SHP77 (cell line): ENCODE measurements at places on chromosomes 6 and 20.

DNA sequence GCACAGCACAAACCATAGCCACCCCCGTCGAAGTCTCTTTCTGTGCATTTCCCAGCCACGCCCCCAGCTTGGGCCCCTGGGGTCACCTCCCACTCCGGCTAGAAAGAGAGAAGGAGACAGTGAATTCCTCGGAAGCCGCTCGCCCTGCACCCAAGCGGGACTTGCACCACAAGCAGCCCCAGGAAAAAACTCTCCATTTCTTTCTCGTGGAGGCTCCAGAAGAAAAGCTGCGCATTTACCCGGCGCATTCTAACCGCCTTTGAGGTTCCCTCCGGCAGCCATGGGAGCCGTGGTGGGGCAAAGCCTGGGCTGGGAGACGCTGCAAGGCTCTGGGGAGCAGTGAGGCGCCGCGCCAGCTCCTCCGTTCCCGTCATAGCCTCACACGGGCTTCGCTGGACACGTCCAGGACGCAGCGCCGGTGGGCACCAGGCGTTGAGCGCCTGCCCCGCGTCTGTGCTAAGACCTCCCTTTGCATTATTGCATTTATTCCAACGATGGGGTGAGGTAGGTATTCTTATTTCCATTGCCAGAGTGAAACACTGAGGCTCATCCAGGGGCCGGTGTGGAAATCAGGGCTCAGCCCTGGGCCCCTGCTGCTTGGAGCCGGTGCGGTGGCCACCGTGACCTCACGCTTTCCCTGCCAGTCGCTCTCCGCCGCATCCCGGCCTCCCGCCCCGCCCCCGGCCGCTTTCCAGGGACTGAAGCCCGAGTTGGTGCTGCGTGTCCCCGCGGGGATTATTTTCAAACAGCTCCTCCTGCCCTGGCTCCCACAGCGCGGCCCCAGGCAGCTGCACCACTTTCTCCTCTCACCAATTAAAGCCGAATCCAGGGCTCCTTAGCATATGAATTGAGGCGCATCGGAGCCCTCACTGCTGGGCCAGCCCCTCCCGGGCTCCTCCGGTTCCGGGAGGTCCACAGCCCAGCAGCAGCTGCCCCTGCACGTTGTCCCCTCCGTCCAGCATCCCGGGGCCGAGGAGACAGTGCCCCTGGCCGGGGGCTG lies 148.3 kb upstream of the AFDN start:
- no peak for DNase-seq

GRCh38 chr20:11807054-11808048 lies 110.3 kb upstream of the BTBD3 start:
- no peak for DNase-seq

DNA sequence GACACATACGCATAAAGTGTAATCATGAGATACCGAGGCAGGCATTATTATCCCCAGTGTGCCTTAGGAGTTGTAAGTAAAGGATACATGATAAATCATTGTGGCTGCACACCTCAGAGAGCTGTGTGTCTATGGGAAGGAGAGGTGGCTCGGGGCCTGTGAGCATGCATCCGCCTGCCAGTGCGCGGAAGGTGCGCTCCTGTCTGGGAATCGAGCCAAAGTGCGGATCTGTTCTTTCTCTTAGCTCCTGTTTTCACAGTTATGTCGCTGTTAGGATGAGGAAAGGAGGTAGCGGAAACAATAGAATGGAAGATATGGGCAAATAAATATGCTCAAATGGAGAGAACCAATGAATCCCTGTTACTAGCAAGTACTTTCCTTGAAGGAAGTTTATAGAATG lies 98.0 kb downstream of the ANKRD6 start:
- peak; percentile 12 for DNase-seq

DNA sequence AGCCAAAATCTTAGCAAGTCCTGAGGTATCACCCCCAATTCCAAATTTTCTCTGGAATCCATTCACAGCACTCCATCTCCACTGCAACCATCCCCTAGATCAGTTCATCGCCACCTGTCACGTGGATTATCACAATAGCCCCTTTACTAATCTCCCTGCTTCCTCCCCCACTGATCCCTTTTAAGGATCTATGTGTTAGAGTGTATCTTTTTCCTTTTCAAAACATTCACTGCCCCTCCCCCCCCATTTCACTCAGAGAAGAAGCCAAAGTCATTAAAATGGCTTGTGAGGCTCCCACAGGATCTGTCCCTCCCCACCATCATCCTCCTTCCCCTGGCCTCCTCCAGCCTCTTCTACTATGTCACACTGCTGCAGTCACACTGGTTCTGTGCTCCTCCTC lies 18.4 kb upstream of the SPAG4 start:
- no peak for DNase-seq

DNA sequence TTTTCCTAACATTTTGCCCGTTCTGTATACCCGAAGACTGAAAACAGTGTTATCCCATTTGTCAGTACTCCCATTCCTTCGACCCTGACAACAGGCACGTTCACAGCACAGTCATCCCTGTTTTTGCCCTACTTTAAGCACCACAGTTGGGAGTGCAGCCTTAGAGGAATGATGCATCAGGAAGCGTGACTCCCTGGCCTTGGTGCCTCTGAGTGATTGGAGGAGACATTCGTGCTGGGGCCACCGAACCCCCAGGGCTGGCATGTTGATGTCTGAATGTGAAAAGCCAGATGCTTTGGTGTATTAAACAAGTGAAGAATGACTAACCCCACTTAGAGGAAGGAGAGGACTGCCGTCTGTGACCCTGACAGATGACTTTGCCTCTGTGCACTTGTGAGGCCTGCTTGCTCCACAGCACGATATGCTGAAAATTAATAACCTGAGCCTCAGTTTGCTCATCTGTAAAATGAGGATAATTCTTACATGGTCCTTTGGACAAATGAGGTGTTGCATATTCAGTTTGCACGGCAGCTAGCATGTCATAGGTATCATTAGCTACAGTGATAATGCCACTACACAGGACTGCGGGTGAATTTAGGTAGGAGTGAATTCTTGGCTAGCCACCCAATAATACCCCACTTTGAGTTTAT lies 36.0 kb downstream of the STK35 start:
- DNase-seq = no peak

DNA sequence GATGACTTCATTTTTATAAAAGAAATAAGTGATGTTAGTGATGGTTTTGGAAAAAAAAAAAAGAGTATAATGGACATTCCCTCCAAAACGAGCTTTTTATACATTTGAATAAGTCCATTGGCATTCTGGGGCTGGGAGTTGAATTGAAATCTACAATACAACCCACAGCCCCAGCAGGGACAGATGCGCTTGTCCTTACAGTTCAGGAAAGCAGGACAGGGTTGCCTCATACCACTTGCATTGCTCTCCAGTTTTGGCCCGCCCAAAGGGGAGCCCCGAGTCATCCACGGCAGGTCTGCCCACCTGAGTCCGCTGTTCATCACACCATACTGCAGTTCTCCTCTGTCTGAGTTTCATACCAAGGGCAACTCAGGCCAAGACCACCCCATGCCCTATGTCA lies 46.2 kb downstream of the VAPB start:
- DNase-seq = no peak

GRCh38 chr6:107082045-107082444 lies 33.3 kb downstream of the BEND3 start:
- DNase-seq = no peak

DNA sequence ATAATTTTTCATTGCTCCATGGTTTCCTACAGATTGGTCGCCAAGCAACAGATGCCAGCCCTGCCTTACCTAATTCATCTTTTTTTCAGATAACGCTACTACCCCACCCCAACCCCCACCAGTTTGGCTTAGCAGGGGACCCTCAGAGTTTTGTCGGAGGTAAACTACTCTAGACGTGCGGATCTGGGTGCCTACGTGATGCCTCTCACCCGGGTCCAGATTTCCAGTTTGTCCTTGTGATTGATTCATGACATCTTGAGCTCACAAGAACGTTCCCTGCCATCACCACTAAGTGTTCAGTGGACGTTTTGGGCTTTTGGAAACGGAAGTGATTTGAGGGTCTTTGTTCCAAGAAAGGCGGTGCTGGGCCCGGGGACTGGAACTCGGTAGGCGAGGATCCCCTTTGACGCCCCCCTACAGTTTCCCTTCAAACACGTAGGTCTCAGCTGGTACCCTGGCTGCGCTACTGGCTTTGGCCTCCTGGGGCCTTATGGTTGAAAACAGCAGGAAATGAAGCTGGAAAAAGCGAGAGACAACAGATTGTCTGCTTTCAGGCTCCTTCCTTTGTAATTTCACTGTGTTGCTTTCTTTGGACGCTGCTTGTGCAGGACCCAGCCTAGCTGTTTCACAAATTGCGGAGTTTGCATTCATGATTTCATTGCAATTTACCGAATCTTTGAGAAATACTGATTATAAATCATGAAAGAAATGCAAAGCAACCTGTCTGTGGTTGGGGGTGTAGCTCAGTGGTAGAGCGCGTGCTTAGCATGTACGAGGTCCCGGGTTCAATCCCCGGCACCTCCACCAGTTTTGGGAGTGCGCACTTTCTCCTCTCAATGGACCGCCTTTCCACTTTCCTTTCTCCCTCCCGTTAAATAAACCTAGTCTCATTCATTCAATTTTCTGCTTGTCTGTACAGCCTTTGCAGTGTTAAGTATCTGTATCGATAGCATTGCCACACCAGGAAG lies 81.0 kb downstream of the GPX5 start:
- peak; percentile 88 for DNase-seq

- no peak for DNase-seq
Observed at GRCh38 chr6:32519118-32519909, 10.8 kb downstream of the HLA-DRB5 start.

GRCh38 chr20:14337400-14338171 lies at the start of gene FLRT3:
TSS of gene FLRT3 (minus strand) at chr20:14337612. CDS start at chr20:14327506, 10,106 bp downstream.
- DNase-seq = peak; percentile 93

DNA sequence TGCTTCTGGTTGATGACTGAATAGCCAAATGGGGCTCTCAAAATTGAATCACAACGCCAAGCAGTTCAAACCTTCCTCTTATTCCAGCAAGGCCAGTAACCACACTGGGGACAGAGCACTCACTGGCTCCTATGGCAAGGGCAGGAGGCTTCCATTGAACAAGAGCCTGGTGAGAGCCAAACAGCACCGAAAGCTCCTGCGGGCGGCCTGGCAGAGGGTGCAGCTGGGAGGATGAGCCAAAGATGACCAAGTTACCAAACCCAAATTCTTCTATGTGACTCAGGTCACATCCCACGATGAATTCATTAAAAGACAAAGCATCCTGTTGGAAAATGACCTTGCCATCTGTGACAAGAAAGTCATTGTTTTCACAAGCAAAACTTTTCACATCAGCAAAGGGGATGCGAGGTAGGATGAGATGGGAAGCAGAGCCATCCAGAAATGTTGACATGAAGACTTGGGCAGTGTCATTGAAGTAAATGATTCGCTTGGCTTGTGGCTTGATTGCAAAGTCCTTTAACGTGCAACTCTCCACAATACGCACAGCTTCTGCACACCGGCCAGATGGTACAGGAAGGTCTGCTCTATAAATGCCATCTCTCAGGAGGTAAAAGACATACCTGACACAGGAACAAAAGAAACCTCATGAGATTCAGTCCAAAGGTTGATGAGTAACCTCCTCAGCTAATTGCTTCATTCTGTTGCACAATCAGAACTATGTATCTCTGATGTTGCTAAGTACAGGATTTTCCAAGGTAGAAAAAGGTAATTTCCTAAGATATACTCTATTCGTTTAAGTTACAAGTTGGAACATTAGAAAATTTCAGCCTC lies 36.3 kb downstream of the ROS1 start:
- no peak for DNase-seq

GRCh38 chr20:63497946-63498935 lies 642 bp downstream of the EEF1A2 start:
- peak; percentile 37 for DNase-seq

DNA sequence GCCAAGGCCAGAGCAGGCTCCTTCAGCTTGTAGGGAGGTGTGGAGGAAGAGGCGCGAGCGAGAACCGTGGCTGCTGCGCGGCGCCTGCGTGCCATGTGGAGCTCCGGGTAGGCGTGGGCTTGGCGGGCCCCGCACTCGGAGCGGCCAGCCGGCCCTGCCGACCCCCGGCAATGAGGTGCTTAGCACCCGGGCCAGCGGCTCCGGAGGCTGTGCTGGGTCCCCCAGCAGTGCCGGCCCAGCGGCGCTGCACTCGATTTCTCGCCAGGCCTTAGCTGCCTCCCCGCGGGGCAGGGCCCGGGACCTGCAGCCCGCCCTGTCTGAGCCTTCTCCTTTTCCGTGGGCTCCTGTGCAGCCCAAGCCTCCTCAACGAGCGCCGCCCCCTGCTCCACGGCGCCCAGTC lies 32.9 kb upstream of the SIRT5 start:
- no peak for DNase-seq

DNA sequence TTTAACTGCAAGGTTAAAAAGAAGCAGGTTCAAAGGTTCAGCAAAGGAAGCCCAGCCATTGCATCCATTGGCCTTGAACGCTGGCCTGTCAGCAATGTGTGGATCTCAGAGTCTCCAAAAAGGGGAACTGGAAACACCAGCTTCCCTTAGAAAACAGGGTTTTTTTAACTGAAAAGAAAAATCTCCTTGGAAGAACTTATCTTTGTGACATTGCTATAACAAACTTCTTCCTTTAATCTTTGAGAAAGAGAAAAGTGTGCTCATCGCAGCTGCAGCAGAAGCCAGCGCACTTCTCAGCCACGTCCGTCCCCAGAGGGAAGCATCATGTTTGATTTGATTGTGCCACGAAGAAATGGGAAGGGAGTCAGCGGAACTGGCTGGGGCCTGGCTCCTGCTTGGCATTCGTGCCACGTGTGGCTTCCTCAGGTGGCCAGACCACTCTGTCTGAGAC lies 215.0 kb downstream of the SYNDIG1 start:
- DNase-seq = no peak

DNA sequence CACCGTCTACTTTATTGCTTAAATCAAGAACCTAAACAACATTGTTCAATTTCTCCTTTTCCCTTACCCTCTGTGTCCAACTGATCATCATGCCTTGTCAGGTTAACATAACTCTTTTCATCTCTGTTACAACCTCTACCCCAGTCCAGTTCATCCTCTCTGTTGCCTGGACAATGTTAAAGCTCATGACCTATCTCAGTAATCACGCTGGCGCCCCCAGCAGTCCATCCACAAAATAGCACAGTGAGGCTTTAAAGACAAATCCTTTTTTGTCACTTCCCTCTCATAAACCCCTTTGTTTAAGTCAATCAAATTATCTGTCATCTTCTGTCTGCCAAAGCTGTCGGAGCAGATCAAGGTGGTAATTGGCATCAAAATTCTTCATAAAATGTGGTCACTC lies 140.1 kb downstream of the QKI start:
- DNase-seq = peak; percentile 10

DNA sequence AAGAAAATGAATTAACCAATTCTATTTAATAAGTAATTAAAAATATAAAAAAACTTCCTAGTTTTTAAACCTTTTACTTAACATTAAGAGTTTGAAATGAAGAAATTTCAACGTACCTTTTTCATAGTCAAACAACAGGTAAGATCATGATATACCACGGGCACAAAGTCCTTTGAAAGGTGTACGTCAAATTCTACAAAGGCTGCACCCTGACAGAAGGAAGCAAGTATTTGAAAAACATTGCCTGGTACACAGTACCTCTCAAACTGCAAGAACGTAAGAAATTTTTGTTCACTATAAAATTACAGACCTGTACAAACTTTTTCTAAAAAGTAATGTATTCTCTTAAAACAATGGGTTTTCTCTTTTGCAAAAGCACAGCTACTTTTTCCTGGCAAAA lies 180.2 kb upstream of the SHLD1 start:
- no peak for DNase-seq

- no peak for DNase-seq
Observed at GRCh38 chr6:166361077-166361429, 18.7 kb upstream of the SFT2D1 start.
